ENCODE measurements at places on chromosomes 7 and 10.

DNA sequence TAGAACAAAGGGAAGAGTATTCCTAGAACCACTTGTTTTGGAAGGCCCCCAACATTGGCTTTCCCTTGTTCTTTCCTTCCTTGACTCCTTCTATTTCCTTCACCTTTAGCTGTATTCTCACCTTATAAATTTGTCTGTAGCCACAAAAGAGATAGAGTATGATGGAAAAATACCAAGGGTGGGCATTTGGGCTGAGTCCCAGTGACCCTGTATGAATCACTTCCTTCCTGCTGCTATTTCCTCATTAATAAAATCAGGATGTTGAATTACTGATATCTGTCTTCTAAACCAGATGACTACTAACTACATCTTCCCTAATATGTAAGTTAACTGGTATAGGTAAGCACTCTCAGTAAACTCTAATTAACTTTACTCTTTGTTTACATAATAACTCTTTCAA lies 55.1 kb downstream of the IFIT5 start:
- DNase-seq: no peak

DNA sequence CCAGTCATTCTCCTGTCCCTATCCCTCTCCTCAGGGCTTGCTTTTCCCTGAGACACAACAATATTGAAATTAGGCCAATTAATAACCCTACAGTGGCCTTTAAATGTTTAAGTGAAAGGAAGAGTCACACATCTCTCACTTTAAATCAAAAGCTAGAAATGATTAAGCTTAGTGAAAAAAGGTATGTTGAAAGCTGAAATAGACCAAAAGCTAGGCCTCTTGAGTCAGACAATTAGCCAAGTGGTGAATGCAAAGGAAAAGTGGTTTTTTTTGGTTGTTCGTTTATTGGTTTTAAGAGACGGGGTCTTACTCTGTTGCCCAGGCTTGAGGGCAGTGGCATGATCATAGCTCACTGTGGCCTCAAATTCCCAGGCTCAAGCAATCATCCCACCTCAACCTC lies 9.7 kb upstream of the ATAD1 start:
- DNase-seq: no peak

DNA sequence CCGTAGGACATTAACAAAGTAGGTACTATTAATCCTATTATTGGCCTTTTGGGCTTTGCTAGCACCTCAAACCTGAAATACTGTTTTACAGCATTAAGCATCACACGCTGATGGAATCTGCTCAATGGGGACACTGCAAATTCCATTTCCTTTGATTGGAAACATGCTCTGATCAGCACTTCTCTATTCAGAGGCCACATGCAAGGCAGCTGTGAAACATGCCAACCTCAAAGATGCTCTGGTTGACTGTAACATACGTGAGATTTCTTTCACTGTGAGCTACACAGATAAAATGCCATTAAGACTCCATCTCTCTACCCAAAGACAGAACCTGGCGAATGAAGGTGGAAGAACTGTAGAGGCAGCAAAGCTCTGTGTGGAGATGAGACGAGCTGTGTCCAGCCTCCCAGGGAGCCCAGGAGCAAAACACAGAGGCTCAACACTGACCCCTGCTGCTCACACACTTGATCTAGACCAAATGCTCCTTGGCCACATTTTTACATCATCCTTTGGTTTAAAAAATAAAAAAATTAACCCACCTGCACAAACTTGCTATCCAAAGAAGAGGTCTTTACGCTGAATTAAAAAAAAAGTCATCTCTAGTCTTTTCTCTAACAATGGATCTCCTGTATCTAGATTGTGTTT lies 8.0 kb downstream of the RSU1 start:
- DNase-seq: no peak

- no peak for DNase-seq
Observed at GRCh38 chr10:58502956-58503355, 9.7 kb upstream of the BICC1 start.

DNA sequence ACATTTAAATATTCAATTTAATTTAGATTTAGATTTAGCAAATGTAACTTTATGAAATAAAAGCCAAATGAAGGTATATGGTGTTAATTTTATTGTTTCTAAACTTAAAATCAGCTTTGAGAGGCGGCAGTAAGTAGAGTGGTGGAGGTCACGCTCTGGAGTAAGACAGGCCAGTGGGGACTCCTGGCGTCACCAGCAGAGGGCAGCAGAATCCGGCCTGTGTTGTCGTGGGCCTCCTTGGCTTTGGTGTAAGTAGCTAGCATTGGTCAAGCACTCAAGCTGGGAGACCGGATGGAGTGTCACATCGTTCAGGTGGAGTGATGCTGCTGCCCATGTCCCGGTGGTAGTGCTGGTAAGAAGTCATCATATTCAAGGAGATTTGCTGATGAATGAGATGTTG lies 98.7 kb upstream of the DNAJB6 start:
- DNase-seq: no peak

DNA sequence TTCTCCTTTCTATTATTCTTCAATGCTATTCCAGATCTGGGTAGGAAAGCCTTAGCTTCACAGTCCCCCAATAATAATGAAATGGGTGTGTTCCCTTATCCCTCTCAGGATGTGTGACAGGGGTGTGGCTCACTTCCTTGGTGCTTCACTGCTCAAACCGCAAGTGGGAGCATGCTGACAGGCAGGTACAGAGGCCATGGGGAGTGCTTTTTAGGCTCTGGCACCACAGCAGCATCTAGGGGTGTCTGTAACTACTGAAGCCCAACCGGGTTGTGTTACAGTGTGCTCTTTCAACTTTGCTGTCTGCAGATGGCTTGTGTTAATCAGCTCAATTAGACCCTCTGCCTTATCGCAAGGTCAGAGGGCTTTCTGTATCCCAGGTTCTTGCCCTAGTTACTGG lies 79.4 kb upstream of the CYP2C9 start:
- DNase-seq: no peak

- DNase-seq: no peak
Observed at GRCh38 chr7:90988996-90989765, 275.1 kb upstream of the FZD1 start.

GRCh38 chr10:18195060-18195799 lies 55.0 kb downstream of the CACNB2 start:
- no peak for DNase-seq

GRCh38 chr10:28130267-28130666 lies 131.4 kb upstream of the ODAD2 start:
- no peak for DNase-seq

DNA sequence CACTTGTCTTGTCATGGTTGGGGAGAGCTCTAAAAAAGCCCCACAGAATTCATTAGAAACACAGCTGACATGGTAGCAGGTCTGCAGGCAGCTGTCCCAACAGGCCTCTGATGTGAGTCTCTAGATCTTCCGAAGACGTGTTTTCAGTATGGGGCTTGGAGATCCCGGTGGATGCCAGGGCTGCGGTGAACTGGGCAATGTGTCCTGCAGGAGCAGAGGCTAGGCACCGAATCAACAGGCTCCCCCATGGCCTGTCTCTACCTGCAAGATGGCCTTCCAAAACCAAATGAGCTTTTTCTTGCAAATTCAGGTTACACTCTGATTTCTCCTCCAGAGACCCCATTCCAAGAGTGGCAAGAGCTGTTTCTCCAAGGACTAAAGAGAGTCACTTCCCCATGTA lies 2.9 kb downstream of the CPXM2 start:
- no peak for DNase-seq

GRCh38 chr7:706721-707120 lies 19.8 kb upstream of the DNAAF5 start:
- DNase-seq: no peak

GRCh38 chr7:151291206-151291605 lies 42.7 kb upstream of the SMARCD3 start:
- DNase-seq: no peak

DNA sequence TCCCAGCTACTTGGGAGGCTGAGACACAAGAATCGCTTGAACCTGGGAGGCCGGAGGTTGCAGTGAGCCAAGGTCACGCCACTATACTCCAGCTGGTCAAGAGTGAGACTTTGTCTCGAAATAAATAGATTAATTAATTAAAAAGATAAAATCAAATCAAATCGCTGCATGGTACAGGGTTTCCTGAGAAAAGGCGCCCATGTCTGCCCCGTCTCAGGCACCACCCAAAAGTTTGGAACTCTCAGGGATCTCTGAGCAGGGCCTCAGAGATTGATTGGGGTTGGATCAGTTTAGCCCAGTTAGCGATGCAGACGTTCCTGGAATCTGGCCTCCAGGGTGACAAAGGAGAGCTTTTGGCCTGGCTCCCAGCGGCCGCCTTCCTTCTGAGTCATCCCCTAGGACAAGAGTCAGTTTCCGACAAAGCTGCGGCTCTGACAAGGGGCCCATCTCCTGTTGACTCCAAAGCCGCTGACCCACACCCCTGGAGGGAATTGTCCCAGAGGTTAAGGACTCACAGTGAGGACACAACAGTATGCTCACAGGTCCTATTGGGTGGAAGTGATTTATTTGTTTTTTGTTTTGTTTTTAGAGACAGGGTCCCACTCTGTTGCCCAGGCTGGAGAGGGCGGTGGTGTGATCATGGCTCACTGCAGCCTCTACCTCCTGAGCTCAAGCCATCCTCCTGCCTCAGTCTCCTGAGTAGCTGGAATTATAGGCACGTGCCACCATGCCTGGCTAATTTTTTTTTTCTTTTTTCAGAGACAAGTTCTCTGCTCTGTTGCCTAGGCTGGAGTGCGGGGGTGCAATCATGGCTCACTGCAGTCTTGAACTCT lies 6.8 kb downstream of the ORAI2 start:
- no peak for DNase-seq

DNA sequence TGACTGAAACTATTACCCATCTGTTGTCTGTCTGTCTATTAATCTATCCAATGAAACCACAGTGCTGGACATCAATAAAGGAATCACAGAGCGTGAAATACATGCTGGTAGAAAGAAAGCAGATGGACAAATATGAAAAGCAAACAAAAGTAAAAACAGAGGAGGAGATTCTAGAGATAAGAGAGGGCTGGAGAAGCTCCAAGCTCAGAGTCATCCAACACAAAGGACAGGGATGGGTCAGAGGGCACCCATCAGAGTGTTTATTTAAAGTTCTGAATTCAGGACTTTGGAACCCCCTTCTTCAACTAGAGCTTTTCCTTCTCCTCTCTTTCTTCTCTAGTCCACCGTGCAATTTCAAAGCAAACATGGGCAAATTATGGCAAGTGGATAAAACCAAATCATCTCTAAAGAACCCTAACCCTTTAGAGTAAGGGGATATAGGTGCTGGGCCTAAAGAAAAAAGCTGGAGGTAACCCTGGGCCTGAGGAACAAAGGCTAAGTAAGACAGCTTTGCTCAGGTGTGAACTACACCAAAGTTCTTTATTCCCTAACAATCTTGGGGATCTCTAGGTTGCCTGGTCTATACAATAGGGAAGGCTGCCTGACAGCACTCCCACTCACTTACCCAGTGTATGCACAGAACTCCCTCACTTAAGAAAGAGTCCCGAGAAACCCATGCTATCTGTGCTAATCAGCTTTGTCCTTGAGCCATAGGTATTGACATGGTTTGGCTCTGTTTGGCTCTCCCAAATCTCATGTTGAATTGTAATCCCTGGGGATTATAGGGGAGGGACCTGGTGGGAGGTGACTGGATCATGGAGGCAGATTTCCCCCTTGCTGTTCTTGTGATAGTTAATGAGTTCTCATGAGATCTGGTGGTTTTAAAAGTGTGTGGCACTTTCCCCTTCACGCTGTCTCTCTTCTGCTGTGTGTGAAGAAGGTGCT lies 97.0 kb downstream of the BAMBI start:
- no peak for DNase-seq

GRCh38 chr10:14399641-14400040 lies 68.9 kb upstream of the FRMD4A start:
- no peak for DNase-seq

DNA sequence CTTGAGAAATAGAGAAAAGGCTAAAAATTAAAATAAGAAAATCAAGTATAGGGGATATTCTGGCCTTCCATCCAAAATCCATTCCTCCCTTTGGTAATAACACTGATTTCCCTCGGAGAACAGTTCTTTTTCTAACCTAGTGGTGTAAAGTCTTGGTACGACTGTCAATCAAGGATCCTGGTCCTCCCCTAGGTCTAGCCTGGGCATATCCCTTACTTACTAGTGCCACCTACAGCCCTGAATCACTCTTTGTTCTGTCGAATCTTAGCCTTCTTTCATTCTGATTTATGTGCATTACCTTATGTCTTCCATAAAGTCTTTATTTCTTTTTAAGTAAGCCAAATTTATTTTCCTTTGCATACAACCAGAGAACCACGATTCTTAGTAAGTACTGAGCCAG lies 298.7 kb upstream of the LRRTM3 start:
- no peak for DNase-seq

- DNase-seq: no peak
Observed at GRCh38 chr10:29563420-29564035, 71.2 kb downstream of the SVIL start.

- DNase-seq: no peak
Observed at GRCh38 chr7:33904681-33905388, 504 bp upstream of the BMPER start.
